ENCODE measurements at places on chromosomes 11 and 22.
A peak's percentile ranks its signal among the peaks of the same experiment; 100 is the strongest.

- no peak for DNase-seq
Observed at GRCh38 chr22:40407021-40407761, 36.8 kb downstream of the SGSM3 start.

DNA sequence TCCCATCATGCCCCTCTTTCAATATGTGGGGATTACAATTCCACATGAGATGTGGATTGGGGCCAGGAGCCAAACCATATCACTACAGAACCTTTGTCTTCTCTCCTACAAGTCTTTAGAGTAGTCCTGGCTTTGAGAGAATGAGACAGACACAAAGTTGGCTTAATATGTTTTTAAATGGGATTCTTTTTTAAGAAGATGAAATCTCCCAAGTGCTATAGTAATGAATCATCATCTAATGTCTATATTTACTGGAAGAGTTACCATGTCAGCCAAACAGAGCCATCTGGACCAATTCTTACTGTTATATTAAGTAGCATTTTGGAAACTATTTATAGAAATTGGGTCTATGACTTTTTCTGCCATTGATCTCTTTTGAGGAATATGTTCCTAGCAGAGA, 38.1 kb upstream of the CARD18 start:
- no peak for DNase-seq

DNA sequence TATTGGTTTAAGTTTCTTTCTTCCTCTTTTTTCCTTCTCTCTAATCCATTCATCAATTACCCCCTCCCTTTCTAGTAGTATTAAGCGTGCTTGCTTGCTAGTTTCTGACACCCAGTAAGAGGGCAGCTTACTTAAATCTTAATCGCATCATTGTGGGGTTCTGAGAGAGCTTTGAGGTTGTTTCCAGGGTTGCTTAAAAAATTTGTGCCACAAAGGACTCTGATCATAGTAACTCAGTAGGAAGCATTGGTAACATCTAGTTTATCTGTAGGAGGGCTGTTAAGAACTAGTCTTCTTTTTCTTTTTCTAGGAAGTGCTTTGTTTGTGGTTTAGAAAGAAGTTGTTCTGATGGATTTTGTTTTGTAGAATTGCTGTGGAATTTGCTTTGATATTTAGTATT, 45.3 kb downstream of the TMEM135 start:
- DNase-seq = no peak

- DNase-seq = no peak
Observed at GRCh38 chr11:69220561-69221051, 64.9 kb downstream of the SMIM38 start.

DNA sequence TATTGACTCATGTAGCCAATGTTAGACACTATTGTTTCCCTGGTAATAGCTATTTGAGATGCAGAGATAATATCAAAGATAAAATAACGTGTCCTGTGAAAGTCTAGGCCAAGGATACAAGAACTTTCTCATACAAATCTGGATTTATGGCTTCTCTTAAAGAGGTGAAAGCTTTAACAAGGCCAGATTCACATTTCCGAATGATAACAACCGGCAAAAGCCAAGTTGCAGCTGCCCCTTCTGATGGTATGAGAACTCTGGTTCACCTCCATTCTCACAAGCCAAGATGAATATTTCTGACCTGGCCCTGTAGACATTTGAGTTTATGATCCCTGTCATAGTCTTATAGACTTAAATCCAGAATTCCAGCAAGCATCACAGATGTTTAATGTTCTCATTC, 230.4 kb upstream of the ZC3H12C start:
- no peak for DNase-seq

DNA sequence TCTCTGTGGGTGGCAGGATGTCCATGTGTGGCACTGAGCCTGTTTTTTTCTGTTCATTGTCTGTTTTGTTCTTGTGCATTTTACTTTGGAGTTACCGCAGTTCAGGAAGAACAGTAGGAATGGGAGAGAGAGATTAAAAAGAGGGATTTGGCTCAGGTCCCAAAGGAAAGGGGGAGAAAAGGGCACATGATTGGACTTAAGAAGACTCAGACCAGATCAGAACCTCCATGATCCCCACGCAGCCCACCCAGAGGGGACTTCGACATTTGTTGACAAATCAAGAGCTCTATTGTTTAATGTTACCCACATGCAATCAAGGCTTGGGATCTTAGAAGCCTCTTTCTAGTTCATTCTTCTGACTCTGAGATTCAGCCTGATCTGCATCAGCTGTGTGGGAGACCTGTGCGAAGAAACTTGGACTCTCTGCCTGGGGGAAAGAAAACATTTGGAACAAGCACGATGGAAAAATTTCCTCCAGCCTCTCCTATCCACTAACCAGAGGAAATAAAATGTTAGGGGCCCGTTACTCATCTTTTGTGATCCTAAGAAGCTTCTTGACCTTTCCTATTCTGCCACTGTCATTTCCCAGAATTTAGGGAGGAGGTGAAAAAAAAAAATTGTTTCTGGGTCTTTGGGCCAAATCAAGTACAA, 119.2 kb downstream of the SPON1 start:
- no peak for DNase-seq

- DNase-seq = no peak
Observed at GRCh38 chr22:45574069-45574703, 71.5 kb downstream of the FBLN1 start.

DNA sequence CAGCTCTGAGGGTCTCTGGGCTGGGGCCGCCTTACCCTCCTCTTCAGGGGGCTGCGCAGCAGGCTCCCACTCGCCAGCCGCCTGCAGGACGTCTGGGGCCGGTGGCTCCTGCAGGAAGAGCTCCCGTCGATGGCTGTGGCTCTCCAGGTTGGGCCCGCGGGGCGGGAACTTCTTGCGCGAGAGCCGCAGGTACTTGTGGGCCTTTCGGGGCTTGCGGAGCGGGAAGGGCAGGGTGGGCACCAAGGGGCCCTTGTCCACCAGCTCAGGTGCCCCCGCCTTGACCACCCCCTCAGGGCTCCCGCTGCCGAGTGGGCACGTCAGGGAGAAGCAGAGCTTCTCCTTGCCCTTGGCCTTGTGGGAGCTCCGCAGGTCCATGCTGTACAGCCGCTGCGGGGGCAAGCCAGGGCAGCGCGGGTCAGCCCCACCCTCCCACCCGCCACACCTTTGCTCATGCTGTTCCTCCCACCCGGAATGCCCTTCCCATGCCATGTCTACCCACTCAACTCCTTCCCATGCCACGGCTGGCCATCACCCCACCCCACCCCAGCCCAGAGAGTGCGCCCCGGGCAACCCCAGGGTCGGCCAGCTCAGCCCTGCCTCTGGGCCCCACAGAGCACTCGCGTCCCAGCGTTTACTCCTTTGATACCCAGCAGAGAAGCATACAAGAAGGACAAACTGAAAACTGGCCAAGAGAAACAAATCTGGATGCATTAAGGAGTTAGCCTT, 18.0 kb downstream of the CBX7 start:
- no peak for DNase-seq

DNA sequence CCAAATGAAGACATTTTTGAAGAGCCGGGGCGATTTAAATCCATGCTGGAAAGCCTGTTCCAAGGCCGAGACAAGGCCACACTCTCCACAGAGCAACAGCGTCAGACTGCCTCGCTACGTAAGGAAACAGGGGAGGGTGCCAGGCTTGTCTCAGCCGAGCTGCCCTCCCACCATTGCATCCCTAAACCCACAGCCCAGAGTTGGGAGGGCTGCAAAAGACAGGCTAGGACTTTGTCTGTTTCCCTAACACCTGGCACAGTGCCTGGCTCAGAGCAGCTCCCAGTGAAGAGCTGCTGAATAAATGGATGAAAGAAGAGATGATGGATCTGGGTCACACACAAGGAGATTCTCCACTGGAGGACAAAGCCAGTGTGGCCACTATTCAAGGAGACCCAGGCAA, 51.3 kb upstream of the SCUBE2 start:
- DNase-seq = no peak

DNA sequence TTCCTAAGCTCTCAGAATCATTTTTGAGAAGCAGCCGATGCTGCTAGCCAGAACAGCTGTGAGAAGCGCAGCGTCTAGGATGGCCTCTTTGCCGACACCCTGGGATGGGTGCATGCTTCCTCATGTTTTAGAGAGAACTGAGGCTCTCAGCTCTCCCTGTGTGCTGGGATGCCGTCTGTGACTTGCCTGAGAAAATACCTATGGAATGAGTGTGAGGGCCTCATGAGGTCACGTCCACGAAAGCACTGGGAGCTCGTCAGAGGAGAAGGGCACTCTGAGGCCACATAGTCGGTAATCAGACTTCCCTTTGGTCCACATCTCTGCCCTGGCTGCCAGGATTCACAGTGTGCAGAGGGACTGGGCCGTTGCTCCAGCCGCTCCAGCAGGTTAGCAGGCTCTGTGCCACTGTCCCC, 54.7 kb downstream of the MICAL3 start:
- DNase-seq = no peak

DNA sequence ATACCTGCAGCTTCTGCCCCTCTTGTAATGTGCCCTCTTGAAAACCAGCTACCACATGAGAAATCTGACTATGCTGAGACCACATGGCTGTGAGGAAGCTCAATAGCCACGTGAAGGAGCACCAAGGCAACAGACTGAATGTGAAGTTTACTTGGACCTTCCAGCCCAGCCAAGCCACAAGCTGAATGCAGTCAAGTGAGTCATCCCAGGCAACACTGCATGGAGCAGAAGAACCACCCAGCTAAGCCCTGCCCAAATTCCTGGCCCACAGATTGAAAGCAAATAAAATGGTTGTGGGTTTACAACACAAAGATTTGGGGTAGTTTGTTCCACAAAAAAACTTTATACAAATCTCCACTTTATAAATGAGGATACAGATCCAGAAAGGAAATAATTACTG, 114.5 kb downstream of the TIMP3 start:
- no peak for DNase-seq

GRCh38 chr11:69326622-69327219, 32.8 kb downstream of the MYEOV start:
- no peak for DNase-seq

DNA sequence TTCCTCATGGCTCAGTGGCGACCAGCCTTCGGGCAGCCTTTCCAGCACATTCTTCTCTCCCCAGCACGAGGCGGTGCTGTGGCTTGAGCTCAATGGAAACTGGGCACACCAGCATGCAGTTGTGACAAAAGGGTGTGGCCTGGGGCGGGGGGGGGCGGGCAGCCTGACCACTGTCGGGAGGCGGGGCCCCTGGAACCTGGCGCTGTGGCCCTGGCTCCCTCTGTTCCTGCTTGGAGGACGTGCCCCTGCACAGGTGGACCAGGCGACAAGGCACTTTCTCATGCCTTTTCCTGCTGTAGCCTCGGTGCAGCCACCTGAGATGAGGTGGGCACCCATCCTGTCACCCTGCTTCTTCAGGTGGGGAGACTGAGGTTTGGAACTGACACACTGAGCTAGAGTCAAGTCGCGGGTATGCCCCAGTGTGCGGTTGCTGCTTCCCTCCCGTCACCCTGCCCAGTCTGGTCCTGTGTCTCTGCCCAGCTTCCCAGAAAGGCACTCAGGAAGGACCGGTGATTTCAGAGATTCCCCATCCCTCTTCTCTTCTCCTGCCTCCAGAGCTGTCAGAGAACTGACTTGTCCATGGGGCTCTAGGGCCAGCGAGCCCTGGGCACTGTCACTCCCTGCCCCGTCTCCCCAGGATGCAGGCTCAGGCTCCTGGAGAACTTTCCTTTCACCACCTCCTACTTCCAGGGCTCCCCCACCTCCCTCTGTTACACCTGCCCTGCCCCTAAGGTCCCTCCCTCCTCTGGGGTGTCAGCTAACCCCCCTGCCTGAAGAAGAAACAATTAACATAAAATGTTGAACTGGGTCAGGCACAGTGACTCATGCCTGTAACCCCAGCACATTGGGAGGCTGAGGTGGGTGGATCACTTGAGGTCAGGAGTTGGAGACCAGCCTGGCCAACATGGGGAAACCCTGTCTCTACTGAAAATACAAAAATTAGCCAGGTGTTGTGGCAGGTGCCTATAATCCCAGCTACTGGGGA, 9.9 kb downstream of the B3GAT1 start:
- DNase-seq = no peak

- peak; percentile 33 for DNase-seq
Observed at GRCh38 chr11:65642014-65642671, 4.2 kb downstream of the SIPA1 start.

DNA sequence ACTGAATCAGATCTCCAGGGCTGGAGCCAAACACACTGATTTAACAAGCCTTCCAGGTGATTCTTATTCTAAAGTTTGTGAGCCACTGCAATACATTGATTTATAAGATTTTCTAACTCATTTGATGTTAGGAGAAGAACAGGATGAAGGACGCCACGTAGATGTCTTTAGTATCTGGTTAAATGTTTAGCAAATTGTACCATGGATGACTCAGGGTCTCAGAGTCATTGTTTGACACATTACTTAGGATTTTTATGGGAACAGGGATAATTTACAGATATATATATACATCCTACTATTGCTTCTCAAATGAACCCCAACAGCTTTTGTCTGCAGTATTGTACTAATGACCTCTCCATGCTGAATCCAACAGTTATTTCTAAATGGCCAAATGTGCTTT, 143.1 kb upstream of the DDI1 start:
- no peak for DNase-seq

- DNase-seq = no peak
Observed at GRCh38 chr22:47841156-47841555, 1078.7 kb downstream of the TBC1D22A start.

DNA sequence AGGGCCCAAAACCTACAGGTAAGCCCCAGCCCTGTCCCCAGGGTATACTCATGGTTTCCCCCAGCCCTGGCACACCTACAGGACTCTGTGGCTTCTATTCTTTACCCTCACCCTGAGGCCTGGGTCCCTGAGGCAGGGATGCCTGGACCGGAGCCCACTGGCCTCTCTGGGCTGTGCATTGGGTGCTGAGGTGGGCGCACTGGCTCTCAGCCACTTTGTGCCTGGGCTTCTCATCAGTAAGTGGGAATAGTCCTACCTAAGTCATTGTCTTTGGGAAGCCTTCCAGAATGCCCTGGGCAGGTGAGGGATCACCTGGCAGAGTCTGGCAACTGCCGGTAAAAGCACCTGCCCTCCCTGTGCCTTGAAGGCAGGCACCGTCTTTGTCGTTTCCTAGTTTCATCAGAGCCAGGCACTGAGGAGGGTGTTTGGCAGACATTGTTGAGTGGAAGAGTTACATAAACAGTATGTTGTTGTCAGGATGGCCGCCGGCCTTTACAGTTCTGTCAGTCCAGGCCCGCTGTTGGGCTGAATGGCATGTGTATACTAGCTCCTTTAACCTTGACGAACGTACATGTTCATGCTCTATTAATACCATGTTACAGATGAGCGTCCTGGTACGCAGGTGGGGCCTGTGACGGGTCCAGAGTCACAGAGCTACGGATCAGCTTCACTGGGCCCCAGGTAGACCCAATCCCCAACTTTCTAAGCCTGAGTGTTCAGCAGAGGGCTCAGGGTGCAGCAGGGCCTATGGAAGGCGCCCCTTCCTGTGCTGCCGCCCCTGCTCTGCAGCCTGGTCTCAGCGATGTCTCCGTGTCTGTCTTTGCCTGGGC, 23.0 kb downstream of the SHANK3 start:
- DNase-seq = no peak

GRCh38 chr22:43127166-43127908, 15.9 kb downstream of the MCAT start:
- no peak for DNase-seq

DNA sequence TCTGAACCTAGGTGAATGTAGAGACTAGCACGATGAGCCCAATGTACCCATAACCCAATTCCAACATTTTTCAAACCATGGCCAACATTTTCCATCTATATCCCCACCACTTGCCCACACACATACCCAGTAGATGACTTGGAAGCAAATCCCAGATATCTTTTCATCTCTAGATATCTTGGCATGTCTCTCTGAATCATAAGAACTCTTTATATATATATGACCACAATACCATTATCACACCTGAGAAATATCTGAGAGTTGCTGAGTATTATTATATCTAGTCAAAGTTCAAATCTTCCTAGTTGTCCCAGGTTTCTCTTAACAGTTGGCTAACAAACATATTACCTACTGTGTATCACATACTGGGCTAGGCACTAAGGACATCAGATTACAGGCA, 37.9 kb upstream of the NFRKB start:
- no peak for DNase-seq

Measured in erythroblast (primary cell).